Stimulated activated CD4-positive, alpha-beta T cell treated with anti-CD3 and anti-CD28 coated beads, TNF-alpha, amount 100 ng/mL, for 48 hours (primary cell): ENCODE measurements at places on chromosomes 16 and 17.

- DNase-seq: no peak
Observed at GRCh38 chr17:36870720-36870999, 66.6 kb upstream of the LHX1 start.

- peak; percentile 78 for DNase-seq
Observed at GRCh38 chr17:39863918-39864746, at the start of gene IKZF3. Gene IKZF3, minus strand, starts transcription at chr17:39864312. Its CDS starts 186 bp downstream, at chr17:39864126.

- DNase-seq: peak; percentile 44
Observed at GRCh38 chr17:2398655-2399571, 1.9 kb downstream of the MNT start.

- no peak for DNase-seq
Observed at GRCh38 chr17:17736205-17737183, 55.2 kb downstream of the RAI1 start.

GRCh38 chr17:27808628-27809027 lies 8.3 kb upstream of the NOS2 start:
- no peak for DNase-seq

GRCh38 chr17:64460955-64461354 lies 12.0 kb downstream of the MILR1 start:
- no peak for DNase-seq

DNA sequence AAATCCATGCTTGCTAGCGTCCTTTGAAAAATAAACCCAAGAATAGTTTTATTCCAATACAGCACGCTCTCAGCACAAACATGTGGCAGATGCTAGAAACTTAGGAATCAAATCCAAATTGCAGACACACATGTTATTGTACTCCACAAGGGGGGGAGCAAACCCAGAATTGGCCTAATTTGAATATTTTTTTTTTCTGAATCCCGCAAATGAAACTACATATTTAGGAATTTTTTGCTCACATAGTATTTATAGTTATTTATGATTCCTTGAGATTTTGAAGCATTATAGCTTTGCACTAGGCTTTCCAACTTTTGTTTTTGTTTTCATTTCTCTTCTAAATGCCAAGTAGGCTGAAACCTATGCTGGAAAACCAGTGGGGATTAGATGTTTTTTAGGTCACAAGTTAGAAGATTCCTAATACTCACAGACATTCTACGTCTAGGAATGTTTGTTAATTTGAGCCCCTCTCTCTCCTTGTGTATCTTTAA lies 59.3 kb upstream of the CDH11 start:
- no peak for DNase-seq

- no peak for DNase-seq
Observed at GRCh38 chr17:21400816-21401593, 24.8 kb downstream of the KCNJ12 start.

- no peak for DNase-seq
Observed at GRCh38 chr17:39173080-39173479, 7.1 kb upstream of the ARL5C start.

- DNase-seq: no peak
Observed at GRCh38 chr16:82772215-82772614, 145.4 kb downstream of the CDH13 start.
